ENCODE measurements at places on chromosomes 12 and 14. TPM values are rescaled to one million over a fixed set of nuclear protein-coding genes. Genes with fewer than 3 reads are reported as not detected.

GRCh38 chr12:108699955-108700563 is 31.3 kb downstream of the CORO1C start:
- no peak overlapping the region for H3K27ac ChIP-seq
- no peaks in the 10 kb centered on the region for H3K27me3 ChIP-seq
- no peak overlapping the region for H3K4me3 ChIP-seq

- peaks cover 73% of the 10 kb centered on the region for H3K36me3 ChIP-seq
- H3K27me3 ChIP-seq = no peaks in the 10 kb centered on the region
- peaks cover 61% of the 10 kb centered on the region for H3K4me1 ChIP-seq
- DNase-seq = no peak
- peak overlapping the region; percentile 80 for H3K27ac ChIP-seq
Observed at GRCh38 chr12:47222520-47223030, 142.8 kb upstream of the AMIGO2 start.

GRCh38 chr14:101823066-101823465 is 61.6 kb downstream of the PPP2R5C start:
- peak overlapping the region; percentile 96 for H3K27ac ChIP-seq
- DNase-seq = peak; percentile 61
- no peaks in the 10 kb centered on the region for H3K27me3 ChIP-seq
- peaks cover 87% of the 10 kb centered on the region for H3K4me1 ChIP-seq
- H3K4me3 ChIP-seq = peak overlapping the region; percentile 69
- peaks cover 76% of the 10 kb centered on the region for H3K36me3 ChIP-seq

GRCh38 chr14:32702562-32702961 is 236.1 kb upstream of the NPAS3 start:
- H3K27ac ChIP-seq = no peak overlapping the region
- no peak for DNase-seq
- no peaks in the 10 kb centered on the region for H3K4me1 ChIP-seq
- H3K27me3 ChIP-seq = no peaks in the 10 kb centered on the region

- DNase-seq = no peak
- H3K36me3 ChIP-seq = peaks cover 15% of the 10 kb centered on the region
- H3K4me1 ChIP-seq = no peaks in the 10 kb centered on the region
- H3K27ac ChIP-seq = no peak overlapping the region
- no peaks in the 10 kb centered on the region for H3K27me3 ChIP-seq
- H3K4me3 ChIP-seq = no peak overlapping the region
Observed at GRCh38 chr12:53659571-53659981, 16.3 kb downstream of the ATP5MC2 start.

GRCh38 chr12:131923260-131923659 is 5.8 kb upstream of the PUS1 start:
- no peaks in the 10 kb centered on the region for H3K27me3 ChIP-seq
- DNase-seq = no peak
- no peaks in the 10 kb centered on the region for H3K36me3 ChIP-seq
- H3K4me3 ChIP-seq = no peak overlapping the region

- H3K27ac ChIP-seq = no peak overlapping the region
- H3K27me3 ChIP-seq = peaks cover 7% of the 10 kb centered on the region
- no peak for DNase-seq
- H3K36me3 ChIP-seq = no peaks in the 10 kb centered on the region
- H3K4me1 ChIP-seq = peaks cover 4% of the 10 kb centered on the region
Observed at GRCh38 chr12:93163260-93164036, 214.3 kb upstream of the NUDT4 start.

- no peak overlapping the region for H3K4me3 ChIP-seq
- H3K27ac ChIP-seq = no peak overlapping the region
- H3K36me3 ChIP-seq = no peaks in the 10 kb centered on the region
- no peaks in the 10 kb centered on the region for H3K4me1 ChIP-seq
- peaks cover 13% of the 10 kb centered on the region for H3K27me3 ChIP-seq
Observed at GRCh38 chr14:95697764-95698163, 11.5 kb downstream of the TCL1B start.

- no peak overlapping the region for H3K4me3 ChIP-seq
- no peaks in the 10 kb centered on the region for H3K36me3 ChIP-seq
- no peaks in the 10 kb centered on the region for H3K4me1 ChIP-seq
- H3K27ac ChIP-seq = no peak overlapping the region
- H3K27me3 ChIP-seq = no peaks in the 10 kb centered on the region
Observed at GRCh38 chr14:36738269-36738668, 76.6 kb downstream of the PAX9 start.

DNA sequence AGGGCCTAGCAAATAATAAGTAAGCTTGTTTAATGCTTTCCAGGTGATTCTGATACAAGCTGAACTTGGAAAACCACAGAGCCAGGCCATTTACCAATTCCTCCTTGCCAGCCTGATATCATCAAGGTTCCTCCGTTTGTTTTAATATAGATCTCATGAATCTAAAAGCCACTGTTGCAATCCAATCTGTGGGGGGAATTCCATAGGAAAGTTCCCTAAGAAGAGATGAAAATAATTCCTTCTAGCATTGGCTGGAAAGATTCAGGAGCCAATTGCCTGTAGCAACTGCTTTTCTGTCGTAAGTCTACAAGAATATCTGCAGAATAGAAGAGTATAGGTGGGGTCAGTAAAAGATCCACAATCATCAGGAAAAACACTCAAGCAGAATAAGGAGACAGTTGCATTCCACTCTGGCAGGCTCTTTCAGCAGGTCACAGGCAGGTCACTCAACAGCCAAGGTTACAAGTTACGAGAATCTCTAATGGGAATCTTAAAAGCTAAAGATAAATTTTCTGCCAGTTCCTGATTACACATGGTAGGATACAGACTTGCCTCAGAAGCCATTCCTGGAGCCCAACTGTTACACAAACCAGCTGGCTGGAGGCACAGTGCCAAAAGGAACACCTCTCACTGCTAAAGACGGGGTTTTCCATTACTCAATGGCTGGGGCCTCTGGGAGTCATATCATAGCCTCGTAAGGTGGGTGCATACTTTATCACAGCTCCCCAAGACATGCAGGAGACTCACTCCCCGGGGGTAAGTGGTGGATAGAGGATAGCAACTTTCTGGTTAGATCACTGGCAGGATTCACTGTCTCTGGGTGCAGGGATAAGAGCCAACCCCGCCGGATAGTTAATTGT is 43.6 kb downstream of the FGD6 start:
- H3K36me3 ChIP-seq = no peaks in the 10 kb centered on the region
- H3K4me3 ChIP-seq = no peak overlapping the region
- DNase-seq = no peak
- peaks cover 9% of the 10 kb centered on the region for H3K27me3 ChIP-seq
- H3K27ac ChIP-seq = no peak overlapping the region

GRCh38 chr14:58401587-58401986 is 5.9 kb downstream of the TOMM20L start:
- H3K36me3 ChIP-seq = peaks cover 11% of the 10 kb centered on the region
- peaks cover 3% of the 10 kb centered on the region for H3K4me1 ChIP-seq
- H3K27me3 ChIP-seq = no peaks in the 10 kb centered on the region

GRCh38 chr14:81797315-81797714 is 263.7 kb upstream of the SEL1L start:
- no peak for DNase-seq
- H3K36me3 ChIP-seq = no peaks in the 10 kb centered on the region
- no peaks in the 10 kb centered on the region for H3K4me1 ChIP-seq
- H3K4me3 ChIP-seq = no peak overlapping the region
- H3K27ac ChIP-seq = no peak overlapping the region

DNA sequence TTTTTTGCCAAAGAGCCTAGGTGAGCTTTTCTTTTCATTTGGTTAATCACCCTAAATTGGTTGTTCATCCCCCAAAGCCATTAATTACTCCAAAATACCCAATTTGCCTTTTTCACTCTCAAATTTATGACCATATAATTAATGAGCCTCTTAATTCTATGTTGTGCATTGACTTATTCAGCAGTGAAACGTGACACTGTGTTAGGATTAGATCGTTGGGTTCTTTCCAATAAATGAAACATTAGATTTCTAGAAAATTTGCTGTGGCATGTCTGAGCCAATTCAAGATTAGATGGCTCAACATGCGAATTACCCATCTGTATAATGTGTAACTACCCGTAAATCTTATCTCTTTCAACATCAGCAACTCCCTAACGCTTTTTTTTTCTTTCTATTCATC is 273.4 kb downstream of the BMP4 start:
- no peaks in the 10 kb centered on the region for H3K27me3 ChIP-seq
- no peak overlapping the region for H3K4me3 ChIP-seq
- no peak for DNase-seq
- H3K36me3 ChIP-seq = no peaks in the 10 kb centered on the region

DNA sequence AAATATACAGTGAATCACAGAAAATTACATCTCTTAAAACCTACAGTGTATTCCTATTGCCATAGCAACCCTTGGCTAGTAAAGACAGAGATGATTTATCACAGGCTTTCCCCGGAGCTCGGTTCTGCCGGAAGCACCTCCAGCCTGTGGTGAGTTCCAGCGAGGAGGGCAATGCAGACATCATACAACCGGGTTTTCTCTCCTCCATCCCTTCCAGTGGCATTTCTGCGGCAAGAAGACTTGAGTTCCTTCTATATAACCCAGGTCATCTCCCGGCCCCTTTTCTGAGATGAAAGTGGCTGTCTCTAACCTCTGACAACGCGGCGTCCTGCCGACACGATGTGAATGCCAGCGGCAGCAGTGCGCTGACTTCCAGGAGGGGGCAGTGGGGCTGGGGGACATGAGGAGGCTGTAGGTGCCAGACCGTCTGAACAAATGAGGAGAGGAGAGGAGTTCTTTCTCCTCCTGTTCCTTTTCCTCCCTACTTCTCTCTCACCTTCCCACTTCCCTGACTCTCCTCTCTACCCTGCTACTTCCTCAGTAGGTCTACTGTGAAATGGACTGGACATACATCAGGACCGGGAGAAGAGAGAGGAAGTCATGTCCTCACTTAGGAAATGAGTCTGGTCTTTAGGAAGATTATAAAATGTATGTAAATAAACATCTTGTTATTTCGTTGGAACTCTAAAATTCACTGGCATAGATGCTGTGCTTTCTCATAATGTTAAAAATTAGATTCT is 68.6 kb upstream of the MAX start:
- peaks cover 32% of the 10 kb centered on the region for H3K4me1 ChIP-seq
- H3K36me3 ChIP-seq = no peaks in the 10 kb centered on the region
- DNase-seq = peak; percentile 62

- no peaks in the 10 kb centered on the region for H3K4me1 ChIP-seq
- H3K36me3 ChIP-seq = no peaks in the 10 kb centered on the region
Observed at GRCh38 chr12:105091476-105092206, 7.4 kb upstream of the ALDH1L2 start.

- no peak for DNase-seq
- H3K27ac ChIP-seq = no peak overlapping the region
- no peaks in the 10 kb centered on the region for H3K36me3 ChIP-seq
Observed at GRCh38 chr12:128745772-128746689, 77.7 kb downstream of the SLC15A4 start.

DNA sequence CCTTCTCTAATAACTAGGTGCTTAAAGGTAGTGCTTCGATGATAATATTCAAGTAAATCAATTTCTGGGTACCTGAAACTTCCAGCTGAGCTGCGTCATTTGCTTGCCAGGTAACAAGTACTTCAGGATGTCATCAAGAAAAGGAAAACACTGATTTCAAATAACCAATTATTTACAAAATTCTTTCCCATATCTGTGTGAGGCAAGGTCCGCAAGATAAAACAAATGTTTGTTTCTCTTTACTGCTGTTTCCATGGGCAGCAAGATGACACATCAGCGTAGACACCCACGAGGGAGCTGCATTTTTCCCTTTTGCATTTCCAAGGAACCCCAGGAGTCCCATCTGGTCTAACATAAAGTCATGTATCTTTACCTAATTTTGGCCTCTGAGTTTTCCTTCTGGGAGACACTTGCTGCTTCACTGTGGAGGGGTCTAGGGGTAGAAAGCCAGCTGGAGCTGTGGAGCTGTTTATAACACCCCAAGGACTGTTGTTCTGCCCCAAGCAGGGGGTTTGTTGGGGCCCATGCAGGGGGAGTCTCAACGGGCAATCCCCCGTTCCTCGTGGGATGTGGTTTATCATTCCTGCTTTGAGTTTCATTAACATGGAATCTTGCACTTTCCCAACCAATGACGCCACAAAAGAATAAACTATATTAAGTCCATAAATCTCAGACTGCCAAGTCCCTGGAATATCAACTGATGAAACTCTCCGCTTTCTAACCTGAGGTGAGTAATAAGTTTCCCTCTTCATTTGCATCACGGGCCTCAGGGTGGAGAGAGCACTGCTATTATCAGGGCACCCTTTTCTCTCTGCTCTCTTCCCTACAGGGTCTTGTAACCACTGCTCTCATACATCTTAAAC is 112.8 kb upstream of the PELI2 start:
- peak overlapping the region; percentile 74 for H3K27ac ChIP-seq
- H3K4me1 ChIP-seq = peaks cover 38% of the 10 kb centered on the region
- peaks cover 57% of the 10 kb centered on the region for H3K27me3 ChIP-seq
- H3K36me3 ChIP-seq = peaks cover 2% of the 10 kb centered on the region
- H3K4me3 ChIP-seq = no peak overlapping the region

GRCh38 chr12:117835156-117835555 is 133.6 kb downstream of the KSR2 start:
- no peaks in the 10 kb centered on the region for H3K27me3 ChIP-seq
- DNase-seq = no peak
- H3K4me1 ChIP-seq = no peaks in the 10 kb centered on the region
- H3K36me3 ChIP-seq = no peaks in the 10 kb centered on the region

GRCh38 chr12:120761519-120761934 is 35.9 kb downstream of the ACADS start:
- DNase-seq = no peak
- H3K36me3 ChIP-seq = peaks cover 13% of the 10 kb centered on the region
- H3K4me3 ChIP-seq = no peak overlapping the region
- no peaks in the 10 kb centered on the region for H3K4me1 ChIP-seq

DNA sequence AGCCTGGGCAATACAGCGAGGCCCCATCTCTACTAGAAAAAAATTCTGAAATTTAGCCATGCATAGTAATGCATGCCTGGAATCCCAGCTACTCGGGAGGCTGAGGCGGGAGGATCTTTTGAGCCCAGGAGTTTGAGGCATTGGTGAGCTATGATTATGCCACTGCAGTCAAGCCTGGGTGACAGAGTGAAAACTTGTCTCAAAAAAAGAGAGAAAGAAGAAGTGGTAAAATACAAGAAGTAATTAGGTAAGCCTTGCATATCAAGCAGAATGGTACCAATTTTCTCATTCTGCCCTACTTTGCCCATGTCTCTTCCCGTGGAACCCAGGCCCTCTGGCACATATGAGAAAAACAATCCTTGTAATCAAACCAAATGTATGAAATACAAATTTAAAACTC is 70.7 kb downstream of the SUSD6 start:
- H3K4me3 ChIP-seq = no peak overlapping the region
- no peak for DNase-seq

The KIF26A gene
- total RNA-seq = 0.26 TPM

The ZC2HC1C gene
- total RNA-seq = 1.3 TPM

The FERMT2 gene
- total RNA-seq = not detected

The OTX2 gene
- not detected for total RNA-seq

The CLEC2A gene
- not detected for total RNA-seq

The TAS2R42 gene
- total RNA-seq = not detected

Measured in activated CD8-positive, alpha-beta T cell treated with anti-CD3 and anti-CD28 coated beads, Interleukin-2, amount 10 ng/mL, durations not matched to agents 7 days and 5 days (primary cell).